Stimulated activated naive CD4-positive, alpha-beta T cell (primary cell): ENCODE measurements at places on chromosomes 3 and 15.
A peak's percentile ranks its signal among the peaks of the same experiment; 100 is the strongest.

- no peak for DNase-seq
Measured at GRCh38 chr15:65413760-65414144, 9.0 kb downstream of the IGDCC4 start.

DNA sequence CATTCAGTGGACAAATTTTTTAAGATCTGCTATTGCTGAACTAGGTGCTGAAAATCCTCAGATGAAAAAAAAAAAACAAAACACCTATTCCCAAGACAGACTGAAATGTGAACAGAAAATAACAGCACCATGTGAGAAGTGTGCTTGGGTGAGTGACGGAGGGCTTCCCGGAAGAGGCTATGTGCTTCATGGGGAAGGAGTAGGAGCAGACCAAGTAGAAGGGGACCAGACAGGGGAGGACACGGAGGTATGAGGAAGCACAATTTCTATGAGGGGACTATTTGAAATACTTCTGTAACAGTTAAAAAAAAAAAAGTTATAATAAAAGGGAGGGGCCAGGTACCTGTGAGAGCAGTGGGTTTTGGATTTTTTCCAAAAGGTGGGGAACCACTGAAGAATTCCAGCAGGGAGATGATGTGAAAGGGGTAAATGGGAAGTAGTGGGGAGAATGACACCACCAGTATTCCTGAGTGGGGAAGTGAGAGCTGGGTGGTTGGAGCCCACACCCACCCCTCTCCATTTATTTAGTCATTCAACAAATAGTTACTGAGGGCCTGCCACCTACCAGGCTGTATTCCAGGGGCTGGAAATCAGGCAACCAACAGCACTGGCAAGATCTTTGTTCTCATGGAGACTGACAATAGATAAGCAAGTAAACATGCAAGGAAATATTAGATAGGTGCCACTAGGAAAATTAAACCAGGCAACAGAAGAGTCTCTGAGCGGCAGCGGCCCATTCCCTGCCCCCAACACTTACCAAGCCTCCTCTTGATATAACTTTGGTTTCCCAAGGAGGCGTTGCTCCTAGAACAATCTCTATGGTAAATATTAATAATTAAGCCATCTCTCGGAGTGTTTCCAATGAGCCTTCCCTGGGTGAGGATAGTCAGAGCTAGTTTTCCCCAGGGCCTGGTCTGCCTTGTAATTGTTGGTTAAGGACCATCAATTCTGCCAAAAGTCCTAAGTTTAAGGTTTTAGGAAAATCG is 3.8 kb upstream of the USP3 start:
- no peak for DNase-seq

GRCh38 chr3:125185805-125186204 is 26.7 kb downstream of the SLC12A8 start:
- no peak for DNase-seq

GRCh38 chr15:26879706-26880105 is 12.8 kb downstream of the GABRA5 start:
- no peak for DNase-seq

DNA sequence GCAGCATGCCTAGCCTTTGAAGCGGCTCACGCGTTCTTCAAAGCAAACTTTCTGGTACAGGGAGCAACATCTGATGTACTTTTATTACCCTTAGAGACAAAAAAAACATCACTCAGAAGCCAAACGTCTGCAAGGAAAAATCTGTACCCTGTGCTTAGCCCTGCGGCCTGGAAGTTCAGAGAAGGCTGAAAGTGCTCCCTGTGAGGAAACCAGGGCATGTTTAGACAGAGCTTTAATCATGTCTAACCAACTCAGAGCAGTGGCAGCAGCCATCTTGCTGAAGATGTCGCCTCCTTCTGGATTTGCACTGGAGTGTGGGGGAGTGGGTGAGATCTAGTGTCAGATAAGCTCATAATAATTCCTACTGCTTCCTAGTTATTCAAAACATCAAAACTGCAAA is 170.4 kb downstream of the P3H2 start:
- DNase-seq: no peak

DNA sequence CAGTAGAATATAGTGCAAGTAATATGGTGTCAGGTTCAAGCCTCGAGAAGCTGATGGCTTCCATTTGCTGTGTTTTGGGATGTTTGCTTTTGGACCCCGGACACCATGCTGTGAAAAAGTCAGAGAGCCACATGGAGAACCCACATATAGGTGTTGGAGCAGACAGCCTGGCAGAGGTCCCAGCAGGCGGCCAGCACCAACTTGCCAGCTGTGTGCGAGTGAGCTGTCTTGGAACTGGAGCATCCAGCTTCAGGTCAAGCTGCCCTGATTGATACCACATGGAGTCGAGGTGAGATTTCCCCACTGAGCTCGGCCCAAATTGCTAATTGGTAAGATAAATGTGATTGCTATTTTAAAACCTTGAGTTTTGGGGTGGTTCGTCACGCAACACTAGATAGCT is 185.7 kb upstream of the TBL1XR1 start:
- no peak for DNase-seq

DNA sequence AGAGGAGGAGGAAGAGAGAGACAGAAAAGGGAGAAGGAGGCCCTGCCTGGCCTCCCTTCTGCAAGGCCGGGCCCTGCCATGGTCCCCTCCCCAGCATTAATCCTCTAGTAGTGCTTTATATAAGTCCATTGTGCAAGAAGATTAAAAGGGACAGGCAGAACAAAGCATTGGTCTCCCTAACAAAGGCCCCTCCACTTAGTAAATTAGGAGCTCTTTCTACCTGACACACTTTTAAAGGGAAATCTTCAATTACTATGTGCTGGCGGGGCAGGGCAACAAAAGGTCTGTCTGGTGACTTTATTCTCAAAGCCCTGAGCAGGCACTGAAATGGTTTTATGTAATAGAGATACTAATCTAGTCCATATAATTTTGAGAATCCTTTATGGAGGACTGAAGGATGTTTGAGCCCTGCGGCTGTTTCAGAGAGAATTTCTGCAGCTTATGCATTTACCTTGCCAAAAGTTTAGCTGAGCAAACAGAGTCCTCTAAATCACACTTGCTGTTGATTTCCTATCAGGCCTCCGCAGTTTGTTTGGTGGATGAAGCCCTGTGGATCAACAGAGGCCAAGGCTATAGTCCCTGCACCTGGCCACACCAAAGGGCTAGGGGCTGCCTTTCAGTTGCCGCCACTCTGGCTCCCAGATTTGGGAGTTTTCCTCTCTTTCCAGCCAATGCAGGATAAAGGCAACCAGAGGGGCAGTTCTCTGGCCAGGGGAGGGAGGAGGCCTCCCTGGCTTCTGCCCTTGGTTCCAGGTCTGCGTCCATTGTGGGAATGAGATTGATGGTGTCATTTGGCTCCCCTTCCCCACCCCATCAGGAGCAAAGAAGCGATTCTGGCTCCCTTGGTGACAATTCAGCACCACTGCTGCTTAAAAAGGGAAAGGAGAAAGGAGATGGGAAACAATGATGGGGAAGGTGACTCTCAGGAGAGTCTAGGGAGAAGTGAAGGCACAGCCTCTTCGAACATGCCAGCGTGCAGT is 148.0 kb downstream of the MEGF11 start:
- DNase-seq: no peak

DNA sequence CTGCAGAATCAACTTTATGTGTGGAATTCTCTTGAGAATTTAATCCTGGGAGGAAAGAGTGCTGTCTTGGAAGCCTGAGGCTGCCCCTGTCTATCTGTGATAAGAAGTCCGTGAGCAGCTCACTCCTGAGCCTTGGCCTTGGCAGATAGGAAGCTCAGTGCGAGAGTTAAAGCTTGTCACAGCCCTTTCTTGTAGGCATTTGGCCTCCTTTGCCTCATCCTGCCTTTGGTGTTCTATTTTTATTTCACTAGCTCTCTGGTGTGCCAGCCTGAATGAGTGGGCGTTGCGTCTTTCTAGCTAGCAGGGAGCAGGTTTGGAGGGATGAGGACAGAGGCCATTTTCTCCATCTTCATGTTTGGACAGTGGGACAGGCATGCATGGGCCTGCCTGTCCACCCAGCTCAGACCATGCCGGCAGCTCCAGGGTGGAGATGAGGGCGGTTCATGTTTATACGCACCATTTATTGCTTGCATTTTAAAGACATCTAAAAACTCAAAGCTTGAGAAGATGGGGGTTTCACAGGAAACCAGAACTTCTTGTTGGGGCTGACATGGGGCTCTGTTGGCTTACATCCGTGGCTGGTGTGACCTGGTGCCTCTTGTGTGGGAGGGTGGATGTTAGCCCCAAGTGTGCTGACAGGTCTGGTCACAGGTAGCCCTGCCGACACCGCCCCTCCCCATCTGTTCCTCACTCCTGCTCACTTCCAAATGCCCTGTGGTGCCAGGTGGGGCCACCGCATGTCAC is 29.8 kb downstream of the IRAK2 start:
- DNase-seq: peak; percentile 40

DNA sequence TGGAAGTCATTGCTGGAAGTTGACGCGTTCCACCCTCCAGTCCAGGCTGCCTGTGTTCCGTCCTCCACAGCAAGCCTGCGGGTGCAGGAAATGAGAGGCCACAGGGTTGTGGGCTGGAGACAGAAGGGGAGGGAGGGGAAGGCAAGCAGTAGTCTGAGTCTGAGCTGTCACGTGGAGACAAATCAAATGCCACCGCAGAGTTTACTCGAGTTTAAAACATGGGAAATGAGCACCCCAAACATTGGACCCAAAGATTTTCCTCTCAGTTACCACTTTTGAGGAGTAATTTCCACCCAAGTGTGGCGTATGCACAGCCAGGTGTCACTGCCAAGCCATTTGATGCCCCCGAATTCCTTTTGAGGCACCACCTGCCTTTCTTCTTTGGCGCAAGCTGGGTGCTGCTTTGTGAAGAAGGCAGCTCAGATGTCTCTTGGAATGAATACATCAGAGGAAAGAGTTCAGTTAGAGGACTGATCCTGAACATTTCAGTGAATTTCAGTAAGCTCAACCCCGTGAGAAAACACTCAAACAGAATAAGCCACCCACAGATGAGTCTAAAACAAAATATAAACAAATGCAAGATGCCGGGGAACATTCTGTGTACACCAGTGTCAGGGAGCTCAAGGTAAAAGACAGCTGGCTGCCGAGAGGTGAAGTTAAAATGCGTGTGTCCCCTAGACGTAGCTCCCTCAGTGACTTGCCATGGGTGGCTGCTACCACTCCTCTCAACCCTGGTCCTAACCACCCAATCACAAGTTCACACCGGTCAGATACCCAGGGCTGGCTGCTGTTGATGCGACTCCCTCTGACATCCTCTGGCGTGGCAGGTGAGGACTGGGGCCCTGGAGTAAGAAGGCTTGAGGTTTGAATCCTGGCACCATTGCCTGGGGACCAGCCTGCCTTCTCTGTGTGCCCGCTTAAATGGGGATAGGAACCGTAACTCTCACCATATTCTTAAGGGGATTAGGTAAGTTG is 203.8 kb downstream of the UACA start:
- peak; percentile 53 for DNase-seq
